ENCODE measurements at places on chromosomes 3 and 15.
A peak's percentile ranks its signal among the peaks of the same experiment; 100 is the strongest.

DNA sequence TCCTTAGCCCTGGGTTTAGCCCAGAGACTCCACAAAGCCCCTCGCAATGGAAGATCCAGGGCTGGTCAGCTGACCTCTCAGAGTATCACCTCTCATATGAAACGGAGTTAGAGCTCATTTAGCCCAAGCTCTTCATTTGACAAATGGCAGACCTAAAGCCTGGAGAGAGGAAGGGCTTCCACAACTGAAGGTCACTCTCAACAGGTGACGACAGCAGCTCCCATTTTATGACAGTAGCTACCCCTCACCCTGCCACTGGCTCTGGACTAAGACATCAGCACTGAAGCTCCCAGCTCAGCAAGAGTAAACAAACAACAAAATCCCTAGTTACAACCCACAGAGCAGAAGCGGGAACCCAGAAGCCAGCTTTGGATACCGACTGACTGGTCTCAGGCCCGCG is 33.7 kb downstream of the TLE3 start:
- DNase-seq, result no peak

GRCh38 chr3:188510366-188510765 is 356.4 kb downstream of the LPP start:
- no peak for DNase-seq

- no peak for DNase-seq
These were observed 27.8 kb upstream of the FLNB start for GRCh38 chr3:57980416-57980815.

DNA sequence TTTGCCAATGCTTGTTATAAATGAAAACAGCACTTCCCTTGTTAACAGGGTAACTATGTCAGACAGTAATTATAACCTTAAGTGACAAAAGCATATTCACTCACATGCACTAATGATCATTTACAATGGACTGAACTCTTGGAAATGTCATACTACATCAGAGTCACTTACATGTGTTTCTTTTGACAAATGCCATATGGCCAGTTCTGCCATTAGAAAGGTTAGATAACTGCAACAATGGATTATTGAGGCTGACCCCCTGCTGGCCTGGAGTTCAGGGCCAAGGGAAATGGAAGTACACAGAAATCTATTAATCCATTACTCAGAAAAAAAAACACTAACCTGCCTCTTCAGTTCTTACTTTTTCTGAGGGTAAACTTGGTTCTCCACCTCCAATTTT is 313.4 kb downstream of the CNTN3 start:
- no peak for DNase-seq

DNA sequence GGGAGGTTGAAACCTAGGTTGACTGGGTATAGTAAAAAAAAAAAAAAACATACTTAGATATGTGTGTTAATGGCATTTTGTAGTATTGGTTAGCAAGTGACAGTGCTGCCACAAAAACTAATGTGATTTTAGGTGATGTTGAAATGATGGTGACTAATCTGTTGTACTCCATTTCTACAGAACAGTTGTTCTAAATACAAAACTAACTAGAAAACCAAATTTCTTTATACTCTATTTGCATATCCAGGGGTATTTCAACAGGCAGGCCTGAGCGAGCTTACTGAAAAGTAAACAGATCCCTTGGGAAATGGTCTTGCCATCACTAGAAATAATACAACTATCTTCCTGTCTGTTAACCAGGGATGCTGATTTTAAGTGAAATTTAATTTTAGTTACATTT is 20.5 kb downstream of the TSC22D2 start:
- no peak for DNase-seq

DNA sequence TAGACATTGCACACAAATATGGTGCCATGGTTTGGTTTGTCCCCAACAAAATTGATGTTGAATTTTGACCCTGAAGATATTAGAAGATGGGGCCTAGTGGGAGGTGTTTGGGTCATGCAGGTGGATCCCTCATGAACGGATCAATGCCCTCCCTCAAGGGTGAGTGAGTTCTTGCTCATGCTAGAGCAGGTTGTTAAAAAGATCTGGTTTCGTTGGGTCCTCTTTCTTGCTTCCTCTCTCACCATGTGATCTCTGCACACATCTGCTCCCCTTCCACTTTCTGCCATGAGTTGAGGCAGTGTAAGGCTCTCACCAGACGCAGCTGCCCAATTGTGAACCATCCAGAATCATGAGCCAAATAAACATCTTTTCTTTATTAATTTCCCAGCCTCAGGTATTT is 87.8 kb upstream of the MDFIC2 start:
- no peak for DNase-seq

- peak; percentile 58 for DNase-seq
These were observed at the start of gene SNX33 for GRCh38 chr15:75647370-75648155. Gene SNX33 (plus strand): TSS chr15:75647912. CDS start chr15:75649103, 1,191 bp downstream.

DNA sequence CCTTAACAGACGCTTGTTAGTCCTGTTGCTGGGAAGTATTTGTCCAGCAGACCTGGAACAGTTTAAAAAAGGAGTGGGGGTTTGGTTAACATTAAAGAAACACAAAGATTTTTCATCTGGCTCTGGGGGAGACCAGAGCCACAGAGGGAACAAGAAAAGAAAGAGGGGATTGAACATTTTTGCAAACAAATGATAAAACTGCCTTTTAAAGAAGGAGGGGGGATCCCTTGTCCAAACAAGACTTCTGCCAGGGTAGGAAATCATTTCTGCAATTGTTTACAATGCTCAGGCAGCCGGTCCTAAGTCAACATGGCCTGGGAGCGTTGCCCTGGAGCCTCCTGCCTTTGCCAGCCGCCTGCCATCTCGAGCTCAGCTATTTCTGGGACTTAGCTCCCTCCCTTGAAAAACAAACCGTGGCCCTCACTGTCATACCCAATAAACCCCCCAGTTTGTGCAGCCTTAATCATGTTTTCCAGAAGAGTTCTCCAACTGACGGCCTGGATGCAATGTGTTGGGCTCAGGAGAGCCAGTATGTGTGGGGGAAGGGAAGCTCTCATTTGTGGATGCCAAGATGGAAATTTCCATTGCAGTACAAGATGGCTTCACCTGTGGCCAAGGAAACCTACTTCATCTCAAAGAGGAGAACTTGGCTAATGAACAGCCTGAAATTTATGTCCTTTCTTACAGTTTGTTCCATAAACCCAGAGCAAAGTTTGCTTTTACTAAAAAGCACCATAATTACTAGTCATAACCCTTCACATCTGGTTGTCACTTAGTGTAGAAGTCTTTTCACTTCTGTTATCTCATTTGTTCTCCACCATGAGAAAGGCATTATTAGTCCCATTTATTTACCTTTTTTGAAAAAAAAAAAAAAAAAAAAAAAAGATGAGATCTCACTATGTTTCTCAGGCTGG is 75.9 kb upstream of the RNU6-1 start:
- peak; percentile 96 for DNase-seq

GRCh38 chr3:15436246-15436645 is 8.8 kb downstream of the EAF1 start:
- no peak for DNase-seq

DNA sequence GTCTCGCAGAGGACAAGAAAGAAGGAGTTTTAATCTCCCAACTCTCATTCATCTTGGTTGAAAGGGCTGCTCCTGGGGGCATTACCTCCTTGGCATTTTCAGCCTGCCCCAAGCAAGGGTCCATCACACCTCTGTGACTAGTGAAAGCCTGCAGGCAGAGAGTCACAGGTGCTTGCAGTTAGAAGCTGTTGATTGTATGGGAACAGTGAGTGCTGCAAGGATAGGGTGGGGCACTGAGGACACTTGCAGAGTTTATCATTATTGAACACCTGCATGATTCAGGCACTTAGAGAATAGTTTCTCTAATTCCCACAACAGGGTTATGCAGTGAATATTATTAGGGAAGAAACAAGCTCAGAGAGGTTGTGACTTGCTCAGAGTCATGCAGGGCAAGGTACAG is 41.7 kb upstream of the IGF2BP2 start:
- DNase-seq, result no peak

DNA sequence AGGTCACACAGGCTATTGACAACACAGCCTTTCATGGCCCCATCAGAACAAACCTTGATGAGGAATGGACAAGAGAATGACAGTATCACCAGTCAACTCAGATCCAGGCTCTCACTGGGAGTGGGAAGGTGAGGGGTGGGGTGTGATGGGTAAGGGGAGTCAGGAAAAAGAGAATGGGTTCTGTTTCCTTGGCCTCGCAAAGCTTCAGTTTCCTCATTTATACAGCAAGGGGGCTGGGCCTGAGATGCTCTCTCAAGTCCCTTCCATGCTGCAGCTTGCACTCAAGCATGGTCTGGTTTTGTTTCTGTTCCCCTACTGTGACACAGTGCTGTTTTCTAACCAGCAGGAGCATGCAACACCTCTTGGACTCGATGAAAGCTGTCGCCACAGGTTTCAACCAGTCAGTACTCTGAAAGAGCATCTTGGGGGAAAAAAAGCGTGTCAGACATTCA is 65.7 kb upstream of the IL12A start:
- DNase-seq, result no peak

DNA sequence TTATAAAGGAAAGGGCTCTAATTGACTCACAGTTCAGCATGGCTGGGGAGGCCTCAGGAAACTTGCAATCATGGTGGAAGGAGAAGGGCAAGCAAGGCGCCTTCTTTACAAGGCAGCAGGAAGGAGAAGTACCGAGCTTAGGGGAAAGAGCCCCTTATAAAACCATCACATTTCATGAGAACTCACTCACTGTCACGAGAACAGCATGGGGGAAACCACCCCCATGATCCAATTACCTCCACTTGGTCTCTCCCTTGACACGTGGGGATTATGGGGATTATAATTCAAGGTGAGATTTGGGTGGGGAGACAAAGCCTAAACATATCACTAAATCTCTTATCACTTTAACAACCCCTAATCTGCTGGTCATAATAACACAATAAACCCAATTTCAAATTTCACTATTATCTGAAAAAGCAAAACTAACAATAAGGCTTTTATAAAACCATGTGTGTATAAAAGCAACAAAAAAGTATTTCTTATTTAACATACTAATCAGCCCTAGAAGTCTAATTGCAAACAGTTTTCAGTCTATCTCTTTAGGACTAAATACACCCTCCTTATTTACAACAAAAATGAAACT is 43.2 kb downstream of the SCAPER start:
- no peak for DNase-seq

- DNase-seq, result no peak
These were observed 9.6 kb upstream of the AADAC start for GRCh38 chr3:151804267-151804666.

DNA sequence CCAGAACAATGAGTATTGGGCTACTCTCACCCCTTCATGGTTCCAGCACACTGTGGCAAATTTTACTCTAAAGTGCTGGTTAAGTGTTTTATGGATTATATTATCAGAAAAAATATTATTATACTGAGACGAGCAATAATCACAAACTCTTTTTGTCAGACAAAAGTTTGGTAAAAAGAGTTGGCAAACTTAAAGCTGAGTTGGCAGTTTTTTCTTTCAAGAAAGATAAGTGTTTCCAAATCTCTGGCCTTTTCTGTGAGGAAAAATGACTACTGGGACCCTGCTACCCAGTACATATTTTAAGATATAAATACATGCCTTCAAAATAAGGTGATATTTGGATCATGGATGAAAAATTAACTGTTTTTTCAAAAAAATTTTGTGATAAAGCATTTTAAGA is 471.5 kb upstream of the IL12A start:
- DNase-seq, result no peak

DNA sequence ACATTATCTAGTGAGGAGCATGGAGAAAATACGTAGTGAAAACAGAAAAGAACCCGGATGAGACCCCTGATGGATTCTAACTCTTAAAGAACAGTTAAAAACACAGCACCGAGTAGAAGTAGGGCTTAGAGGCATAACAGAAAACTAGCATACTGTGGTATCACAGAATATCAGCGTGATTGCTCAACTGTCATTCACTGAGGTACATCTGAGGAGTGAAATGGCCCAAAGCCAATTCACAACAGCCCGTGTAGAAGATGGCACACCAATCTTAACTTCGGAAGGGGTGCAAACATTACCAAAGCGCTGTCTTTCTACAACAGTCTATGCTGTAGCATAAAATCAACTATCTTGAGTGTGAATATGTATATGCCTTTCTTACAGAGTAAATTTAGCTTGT is 1.8 kb downstream of the CLASP2 start:
- no peak for DNase-seq

DNA sequence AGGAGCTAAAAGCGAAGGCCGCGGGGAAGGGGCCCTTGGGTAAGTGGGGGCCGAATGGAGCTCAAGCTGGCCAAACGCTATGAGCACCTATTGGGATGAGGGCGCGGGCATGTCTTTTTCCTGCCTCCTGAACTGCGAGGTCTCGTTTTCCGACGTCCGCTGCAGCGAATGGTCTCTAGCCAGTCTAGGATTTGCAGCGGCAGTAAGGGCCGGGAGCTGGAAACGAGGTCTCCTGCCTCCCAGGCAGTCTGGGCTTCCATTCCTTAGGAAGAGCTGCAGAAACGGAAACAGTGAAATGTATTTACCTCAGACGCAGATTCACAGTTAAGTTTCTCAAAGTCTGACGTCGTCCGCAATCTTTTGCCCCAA is 517 bp downstream of the TMA7 start:
- no peak for DNase-seq

GRCh38 chr3:72186400-72186855 is 401.5 kb upstream of the PROK2 start:
- no peak for DNase-seq

GRCh38 chr15:64070965-64071851 is 22.4 kb downstream of the CIAO2A start:
- no peak for DNase-seq

DNA sequence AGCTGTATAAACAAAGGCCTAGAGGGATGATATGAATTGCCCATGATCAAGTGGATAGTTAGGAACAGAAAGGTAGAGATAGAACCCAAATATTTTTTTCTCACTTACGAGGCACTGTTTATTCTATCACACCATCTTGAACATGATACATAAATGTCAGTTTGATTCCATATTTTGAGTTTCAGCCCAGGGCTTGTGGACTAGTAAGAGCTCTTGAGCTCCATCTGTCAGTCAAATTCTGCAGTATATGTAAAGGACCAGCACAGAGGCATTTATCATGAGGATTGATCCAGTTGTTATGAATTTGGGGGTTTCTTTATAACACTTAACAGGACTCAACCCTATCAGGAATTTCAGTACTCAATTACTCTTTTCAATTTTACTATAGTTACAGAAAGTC is 4.8 kb downstream of the SLC27A2 start:
- no peak for DNase-seq

DNA sequence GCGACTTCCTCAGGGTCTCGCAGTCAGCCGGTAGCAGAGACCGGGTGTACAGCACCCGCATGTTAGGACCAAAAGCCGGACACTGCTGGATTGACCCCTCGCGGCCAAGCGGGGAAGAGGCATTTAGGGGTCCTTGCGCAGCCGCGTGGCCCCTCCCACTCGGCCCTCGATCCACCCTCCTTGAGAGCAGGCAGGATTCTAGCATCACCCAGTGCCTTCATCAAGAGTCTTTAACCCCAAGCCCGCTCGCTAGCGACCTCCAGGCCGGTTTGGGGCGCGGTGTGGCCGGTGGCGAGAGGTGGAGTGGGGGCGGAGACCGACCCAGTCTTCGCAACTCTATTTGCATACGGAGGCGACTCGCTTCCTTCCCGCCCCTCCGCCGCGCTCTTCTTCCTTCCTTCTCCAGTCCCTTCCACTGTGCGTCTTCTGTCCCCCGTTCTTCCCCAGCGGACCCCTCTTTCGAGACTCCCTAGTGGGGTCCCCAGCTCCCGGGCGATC is at the start of gene ST6GAL1:
TSS of gene ST6GAL1 (plus strand) at position 384 of the 498 bp plus-strand sequence. CDS start 112,178 bp downstream, outside the sequence.
- no peak for DNase-seq

Measured in SHP77 (cell line).